Activated CD8-positive, alpha-beta memory T cell treated with anti-CD3 and anti-CD28 coated beads for 1 hour (primary cell): ENCODE measurements at places on chromosomes 12 and 14.

DNA sequence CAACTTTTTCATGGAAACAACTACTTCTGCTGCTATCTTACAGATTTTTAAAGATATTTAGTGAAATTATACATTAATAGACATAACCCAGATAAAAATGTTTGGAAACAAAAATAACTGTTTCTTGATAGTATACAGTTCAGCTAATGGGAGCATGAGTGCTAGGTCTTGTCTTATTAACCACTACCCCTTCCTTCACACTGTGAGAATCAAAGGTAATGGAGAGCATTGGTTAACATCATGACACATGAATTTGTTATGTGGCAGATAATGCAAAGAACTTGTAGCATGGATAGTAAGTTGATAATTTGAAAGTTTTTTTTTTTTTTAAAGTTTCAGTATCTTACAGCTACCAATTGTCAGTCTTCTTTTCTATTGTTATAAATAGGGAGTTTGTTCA, 44.2 kb downstream of the CCDC91 start:
- no peak for DNase-seq

DNA sequence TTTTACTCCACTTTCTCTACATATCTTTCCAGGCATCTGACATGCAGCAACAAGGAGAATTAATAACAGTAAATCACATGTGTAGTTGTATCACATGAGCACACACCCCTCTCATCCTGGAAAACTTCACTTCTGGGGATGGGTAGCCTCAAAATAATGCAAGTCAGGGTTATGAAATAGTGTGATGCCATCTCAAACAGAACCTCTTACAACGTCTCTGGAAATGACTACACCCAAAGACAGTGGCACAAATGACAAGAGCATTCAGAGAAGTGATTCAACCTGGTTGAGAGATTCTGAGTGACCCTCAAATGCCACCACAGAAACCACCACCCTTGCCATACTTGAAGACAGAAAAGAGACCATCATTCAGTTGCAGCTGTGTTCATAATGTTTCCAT, 2.8 kb downstream of the DIO2 start:
- no peak for DNase-seq

GRCh38 chr14:33768458-33768830, 182.4 kb downstream of the EGLN3 start:
- DNase-seq: no peak

DNA sequence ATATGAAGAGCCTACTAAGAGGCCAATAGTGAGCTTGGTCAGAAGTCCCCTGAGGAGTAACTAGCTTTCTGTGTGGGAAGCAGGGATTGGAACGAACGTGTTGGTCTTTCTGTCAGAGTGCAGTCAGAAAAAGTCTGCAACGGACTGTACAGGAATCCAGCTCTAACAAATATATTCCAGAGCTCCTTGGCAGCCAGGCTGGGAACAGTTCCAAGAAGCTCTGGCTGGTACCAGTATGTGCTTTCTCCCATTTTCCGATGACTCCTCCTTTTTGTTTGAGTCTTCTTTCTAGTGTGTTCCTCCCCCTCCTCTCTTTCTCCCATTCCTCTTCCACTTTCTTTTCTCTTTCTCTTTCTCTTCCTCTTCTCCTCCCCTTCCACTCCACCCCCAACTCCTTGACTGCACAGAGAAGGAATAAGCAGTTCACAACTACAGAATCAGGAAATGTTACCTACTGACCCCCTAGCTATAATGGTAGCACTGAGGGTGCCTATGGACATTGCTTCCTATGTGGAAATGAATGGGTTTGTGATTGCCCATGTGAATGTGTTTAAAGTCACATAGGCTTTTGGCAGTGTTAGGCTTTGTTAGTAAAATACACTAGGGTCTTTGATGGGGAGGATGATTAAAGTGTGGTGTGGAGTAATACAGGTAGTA, 59.9 kb downstream of the TTLL5 start:
- DNase-seq: no peak

- DNase-seq: no peak
Measured at GRCh38 chr12:107554941-107555340, 130.7 kb upstream of the PWP1 start.

DNA sequence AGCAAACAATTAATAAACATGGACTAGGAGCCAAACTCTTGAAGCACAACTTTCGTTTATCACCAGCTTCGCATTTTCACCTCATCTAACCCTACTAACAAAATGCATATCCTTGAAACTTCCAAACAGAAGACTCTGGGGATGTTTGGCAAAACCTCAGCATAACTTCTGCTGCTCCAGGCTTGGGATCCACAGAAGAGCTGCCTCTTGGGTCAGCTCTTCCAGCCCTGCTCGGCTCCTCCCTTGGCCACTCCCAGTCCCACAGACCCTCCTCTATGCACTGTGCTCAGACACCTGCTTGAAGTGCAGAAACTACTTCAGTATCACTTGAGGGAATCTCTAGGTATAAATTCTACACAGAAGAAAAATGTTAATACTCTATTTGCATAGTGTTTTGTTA, 110.0 kb upstream of the AMIGO2 start:
- no peak for DNase-seq

DNA sequence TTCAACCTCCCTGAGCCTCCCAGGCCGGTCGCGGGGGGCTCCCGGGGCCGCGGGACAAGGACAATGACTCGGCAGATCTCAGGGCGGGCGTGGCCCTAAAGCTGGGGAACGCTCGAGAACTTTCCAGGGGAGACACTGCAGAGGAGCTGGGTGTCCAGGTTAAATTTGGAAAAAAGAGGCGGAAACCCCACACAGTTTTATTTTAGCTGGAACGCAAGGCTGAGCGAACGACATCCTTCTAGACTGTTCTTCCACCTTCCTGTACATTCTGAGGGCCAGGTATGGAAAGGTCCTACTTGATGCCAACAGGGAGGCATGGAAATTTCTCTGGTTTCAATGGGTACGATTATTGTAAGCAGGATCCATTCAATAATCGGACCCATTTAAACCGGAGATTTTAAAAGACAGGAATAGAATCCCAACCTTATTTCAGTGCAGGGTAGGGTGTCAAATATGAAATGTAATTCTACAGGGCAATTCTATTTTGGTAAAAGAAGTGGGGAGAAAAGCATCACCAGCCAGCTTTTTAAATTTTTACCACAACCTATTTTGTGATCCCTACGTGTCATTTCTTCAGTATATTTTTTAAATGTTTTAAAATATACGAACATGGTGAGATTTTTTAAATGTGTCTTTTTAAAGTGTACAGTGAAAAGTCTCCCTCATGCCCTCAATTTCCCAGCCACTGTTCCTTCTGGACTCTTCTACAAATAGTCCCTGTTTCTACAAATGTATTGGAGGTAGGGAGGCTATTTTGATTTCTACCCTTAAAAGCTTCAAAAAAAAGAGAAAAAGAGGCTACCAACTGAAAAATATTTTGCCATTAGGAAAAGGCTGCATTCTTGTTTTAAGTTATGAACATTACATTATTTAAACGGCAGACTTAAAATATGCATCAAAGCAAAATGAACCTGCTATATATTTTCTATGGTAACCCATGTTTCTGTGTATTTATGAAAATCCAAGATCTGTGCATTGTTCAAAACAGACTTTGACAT, 1.1 kb upstream of the UBC start:
- DNase-seq: no peak

GRCh38 chr12:31226639-31227038, 99.3 kb downstream of the SINHCAF start:
- no peak for DNase-seq

DNA sequence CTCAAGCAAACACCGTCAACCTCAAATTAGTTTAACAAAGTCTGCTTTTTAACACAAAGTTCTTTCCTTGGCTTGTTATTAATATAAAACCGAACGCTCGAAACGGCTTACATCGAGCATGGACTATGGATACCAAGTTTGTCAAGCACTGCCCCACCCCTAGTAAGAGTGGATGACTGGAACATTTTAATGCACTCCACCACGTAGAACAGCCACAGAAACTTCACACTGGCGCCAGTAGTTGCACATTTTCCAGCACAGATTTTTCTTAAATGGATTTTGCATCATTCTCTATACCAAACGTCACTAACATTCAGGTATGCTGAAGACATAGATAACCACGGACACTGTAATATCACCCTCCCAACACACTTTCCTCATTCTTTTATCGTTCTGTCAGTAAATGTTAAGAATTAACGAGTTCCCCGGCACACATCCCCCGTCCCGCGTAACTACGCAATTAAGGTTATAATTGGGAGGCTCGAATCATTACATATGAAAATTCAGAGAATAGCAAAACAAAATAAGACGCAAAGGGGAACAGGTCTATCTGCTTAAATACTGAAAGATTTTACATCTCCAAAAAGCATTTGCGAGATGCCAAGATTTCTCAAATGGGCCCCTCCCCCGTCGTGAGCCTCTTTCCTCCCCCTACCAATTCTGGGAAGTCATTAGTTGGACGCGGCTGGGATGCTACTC, 990 bp downstream of the FERMT2 start:
- no peak for DNase-seq

- peak; percentile 82 for DNase-seq
Measured at GRCh38 chr12:57846577-57847319, at the start of gene CTDSP2. Gene CTDSP2 (minus strand): TSS chr12:57846729. CDS start chr12:57846435, 294 bp downstream.

DNA sequence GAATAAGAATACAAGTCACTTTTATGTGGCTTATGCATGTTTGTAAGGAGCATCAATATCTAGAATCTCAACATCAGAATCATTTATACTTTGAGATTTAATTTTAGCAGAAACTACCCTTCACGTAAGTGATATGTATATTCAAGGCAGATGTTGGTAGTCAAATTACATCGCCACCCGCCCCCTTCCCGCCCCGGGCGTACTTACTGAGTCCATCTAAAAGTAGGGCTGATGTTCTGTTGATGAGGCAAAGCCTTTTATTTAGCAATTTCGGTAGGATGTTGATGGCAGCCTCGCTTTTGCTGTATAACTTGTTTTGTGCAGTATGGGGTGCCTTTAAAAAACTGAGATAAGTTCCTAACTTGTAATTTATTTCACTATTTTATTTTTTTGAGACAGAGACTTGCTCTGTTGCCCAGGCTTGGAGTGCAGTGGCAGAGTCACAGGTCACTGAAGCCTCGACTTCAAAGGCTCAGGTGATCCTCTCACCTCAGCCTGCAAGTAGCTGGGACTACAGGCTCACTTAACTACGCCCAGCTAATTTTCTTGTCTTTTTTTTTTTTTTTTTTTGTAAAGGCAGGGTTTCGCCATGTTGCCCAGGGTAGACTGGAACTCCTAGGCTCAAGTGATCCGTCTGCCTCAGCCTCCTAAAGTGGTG, 30.8 kb downstream of the KTN1 start:
- no peak for DNase-seq

DNA sequence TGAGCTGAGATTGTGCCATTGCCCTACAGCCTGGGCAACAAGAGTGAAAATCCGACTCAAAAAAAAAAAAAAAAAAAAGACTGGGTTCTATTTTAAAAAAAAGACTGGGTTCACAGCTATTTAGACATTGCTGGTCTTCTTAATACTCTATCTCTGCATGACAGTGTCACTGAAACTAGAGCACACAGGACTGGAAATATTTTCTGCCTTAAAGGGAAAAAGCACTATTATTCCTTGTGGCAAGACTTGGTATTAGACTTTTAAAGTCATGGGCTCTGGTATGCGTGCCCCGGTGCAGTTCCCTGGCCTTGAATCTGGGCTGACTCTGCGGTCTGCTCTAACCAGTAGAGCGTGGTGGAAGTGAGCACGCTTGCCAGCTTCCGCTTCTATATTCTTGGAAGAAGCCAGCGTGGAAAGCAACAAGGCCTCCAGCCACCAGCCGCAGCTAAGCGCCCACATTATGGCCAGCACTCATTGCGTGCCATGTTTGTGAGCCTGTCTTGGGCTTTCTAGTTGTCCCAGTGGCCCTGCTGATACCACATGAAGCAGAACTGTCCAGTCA, 31.3 kb downstream of the PRKAB1 start:
- no peak for DNase-seq

DNA sequence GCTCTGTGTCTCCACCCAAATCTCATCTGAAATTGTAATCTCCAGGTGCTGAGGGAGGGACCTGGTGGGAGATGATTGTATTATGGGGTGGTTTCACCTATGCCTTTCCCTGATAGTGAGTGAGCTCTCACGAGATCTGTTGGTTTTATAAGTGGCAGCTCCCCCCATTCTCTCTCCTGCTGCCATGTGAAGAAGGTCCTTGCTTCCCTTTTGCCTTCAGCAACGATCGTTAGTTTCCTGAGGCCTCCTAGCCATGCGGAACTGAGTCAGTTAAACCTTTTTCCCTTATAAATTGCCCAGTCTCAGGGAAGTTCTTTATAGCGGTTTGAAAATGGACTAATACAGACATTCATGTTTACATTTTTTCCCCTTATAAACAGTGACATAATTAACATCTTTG, 36.1 kb downstream of the PELI2 start:
- DNase-seq: no peak

DNA sequence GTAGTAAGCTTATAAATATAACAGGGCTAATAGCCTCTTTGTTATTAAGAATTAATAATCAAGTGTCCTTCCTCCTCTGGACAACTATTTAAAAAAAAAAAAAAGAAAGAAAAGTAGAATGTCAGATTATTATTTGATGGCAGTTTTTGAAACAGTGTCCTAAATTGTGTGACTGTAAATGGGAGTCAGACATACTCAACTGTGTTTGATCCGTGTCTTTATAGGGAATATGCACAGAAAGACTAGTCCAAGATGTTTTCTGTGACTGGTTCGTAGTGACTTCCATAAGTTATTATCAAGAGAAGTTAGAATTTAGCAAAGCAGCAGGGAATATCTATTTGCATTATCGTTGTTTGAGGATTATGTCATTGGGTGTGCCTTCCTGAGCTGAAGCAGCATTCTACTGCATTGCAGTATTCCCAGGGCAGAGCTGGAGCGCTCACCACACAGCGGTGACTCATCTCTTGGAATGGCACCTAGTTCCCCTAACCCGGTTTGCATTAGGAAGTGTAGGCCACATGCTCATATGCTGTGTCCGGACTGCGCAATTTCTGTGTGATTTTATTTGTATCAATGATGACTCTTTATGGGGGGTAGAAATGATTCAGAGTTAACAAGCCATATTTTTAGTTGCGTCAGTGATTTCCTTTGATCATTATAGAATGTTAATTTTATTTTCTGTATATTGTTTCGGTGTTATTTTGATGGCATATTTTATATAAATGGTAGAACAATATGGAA, 7.9 kb downstream of the DYNC1H1 start:
- no peak for DNase-seq

GRCh38 chr14:71380271-71380670, 473.0 kb downstream of the PCNX1 start:
- no peak for DNase-seq

GRCh38 chr12:54036620-54037359, 3.9 kb downstream of the HOXC5 start:
- DNase-seq: no peak

DNA sequence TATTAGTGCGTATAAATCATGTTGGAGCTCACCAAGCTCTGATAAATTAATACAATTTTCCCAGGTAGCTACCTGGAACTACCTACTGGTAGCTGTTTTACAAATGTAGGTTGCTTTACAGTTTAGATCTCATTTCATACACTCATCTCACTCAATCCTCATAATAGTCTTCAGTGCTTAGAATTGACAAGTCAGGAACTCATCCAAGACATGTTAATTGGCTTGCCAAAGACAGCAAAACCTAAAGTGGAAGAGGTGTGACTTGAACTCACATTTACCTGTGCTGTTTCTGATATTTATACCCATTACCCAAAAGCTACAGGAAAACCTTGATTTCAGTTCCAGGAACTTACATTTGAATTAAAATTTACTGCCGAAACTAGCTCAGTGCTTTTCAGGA, 296.7 kb downstream of the DIO2 start:
- DNase-seq: no peak

- no peak for DNase-seq
Measured at GRCh38 chr12:14927267-14927666, 11.1 kb downstream of the ERP27 start.

- no peak for DNase-seq
Measured at GRCh38 chr12:116887244-116887643, 6.0 kb upstream of the HRK start.
